Fibroblast of skin of right biceps (primary cell): ENCODE measurements at places on chromosomes 4 and X.

- peak; percentile 28 for DNase-seq
These were observed 3.7 kb upstream of the RAB9A start for GRCh38 chrX:13685126-13685763.

- no peak for DNase-seq
These were observed 809.3 kb downstream of the C4orf33 start for GRCh38 chr4:129905256-129905655.

DNA sequence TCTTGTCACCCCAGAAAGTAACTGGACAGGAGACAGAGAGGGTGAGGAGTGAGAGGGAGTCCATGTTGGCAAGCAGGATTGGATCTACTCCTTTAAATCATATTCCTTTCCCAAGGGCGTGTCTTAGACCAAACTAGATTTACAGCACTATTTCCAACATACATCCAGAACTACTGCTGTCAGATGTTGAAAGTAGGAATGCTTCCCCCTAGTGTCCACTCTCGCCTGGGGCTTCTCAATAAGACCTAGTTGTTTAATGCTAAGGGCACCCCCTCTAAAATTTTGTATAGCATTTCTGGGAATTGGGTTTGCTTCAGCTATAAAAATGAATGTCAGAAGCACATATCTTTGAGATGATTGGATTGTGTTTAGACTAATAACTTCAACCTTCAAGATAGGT lies 13.3 kb downstream of the OFD1 start:
- DNase-seq = peak; percentile 58

- no peak for DNase-seq
These were observed 287.9 kb upstream of the NOCT start for GRCh38 chr4:138727731-138728130.

- no peak for DNase-seq
These were observed 137.7 kb downstream of the CRLF2 start for GRCh38 chrX:1074755-1075154.

DNA sequence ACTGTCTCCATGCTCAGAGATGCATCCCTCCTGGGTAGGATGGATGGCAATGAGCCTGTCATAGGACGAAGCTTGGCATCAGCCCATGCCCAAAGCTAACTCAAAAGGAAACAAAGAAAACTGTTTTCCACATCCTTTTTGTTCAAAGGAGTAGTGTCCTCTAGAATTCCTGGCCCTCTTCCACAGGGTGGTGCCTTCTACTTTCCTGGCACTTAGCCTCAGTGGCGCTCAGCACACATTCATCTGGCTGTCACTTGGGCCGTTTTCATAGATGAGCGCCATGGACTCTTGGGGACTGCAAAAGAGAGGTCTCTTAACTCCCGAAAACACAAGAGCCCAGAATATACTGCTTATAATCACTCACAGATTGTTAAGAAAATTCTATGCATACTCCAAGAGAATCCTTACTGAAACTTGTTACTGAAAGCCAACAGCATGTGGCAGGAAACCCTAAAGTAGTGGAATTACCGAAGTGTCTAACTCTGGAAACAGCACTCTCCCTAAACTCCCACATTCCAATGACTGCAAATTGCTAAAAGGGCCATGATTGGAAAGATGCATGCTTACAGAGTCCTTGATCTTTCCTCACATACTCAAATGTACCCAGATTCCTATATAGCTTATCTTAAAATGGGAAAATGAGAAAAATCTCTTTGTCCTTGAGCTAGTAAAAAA lies 110.0 kb downstream of the HS6ST2 start:
- no peak for DNase-seq

GRCh38 chr4:187586892-187587291 lies 408.7 kb upstream of the ZFP42 start:
- peak; percentile 37 for DNase-seq
